Kidney epithelial cell (primary cell): ENCODE measurements at places on chromosomes 7 and 10. TPM values are rescaled to one million over a fixed set of nuclear protein-coding genes. Genes with fewer than 3 reads are reported as not detected.
A peak's percentile ranks its signal among the peaks of the same experiment; 100 is the strongest.

DNA sequence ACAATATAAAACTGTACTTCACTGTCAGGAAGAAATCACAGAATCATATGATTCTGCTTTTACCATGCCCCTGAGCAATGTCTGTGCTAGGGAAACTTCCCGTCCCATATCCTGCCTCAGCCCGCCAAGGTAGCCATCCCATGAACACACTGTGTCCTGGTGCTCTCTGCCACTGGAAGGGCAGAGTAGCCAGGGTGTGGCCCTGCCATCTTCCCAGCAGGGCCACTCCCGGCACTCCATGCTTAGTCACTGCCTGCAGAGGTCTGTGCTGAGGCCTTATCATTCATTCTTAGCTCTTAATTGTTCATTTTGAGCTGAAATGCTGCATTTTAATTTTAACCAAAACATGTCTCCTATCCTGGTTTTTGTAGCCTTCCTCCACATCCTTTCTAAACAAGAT lies 31.8 kb downstream of the AP3M1 start:
- no peak for DNase-seq

- no peak for DNase-seq
These were observed 252.9 kb downstream of the HGF start for GRCh38 chr7:81516898-81517297.

DNA sequence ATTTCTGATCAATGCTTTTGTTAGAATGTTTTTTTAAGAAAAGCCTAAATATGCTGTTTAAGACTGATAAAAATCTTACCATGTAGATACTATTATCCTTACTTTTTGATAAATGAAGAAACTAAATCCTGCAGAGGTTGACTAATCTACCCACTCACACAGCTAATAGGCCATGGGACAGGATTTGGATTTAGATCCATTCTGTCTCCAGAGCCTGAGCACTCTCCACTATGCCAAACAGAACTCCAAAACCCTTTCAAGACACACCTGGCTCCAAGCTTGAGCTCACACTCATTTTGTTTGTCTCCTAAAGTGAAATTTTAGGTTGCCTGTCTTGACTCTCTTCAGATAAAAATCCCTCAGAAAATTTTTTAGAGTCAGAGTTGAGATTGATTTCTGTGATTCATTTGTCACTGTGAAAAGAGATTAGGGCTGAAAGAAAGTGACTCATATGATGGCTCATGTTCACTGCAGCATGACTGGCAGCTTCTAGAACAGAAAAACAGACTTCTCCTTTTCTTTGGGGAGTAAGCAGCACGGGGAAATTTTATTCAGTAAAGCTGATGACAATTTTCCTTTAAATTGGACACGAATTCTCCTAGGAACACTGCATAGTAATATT lies 132.3 kb upstream of the POT1 start:
- peak; percentile 71 for DNase-seq

HOXA4 gene
- total RNA-seq = 4.5 and 7.4 TPM in 2 replicates

MYL10 gene
- not detected in 2 replicates for total RNA-seq

RBM20 gene
- total RNA-seq = 3.3 and 3.8 TPM in 2 replicates

DNAJC12 gene
- 3.0 and 3.1 TPM in 2 replicates for total RNA-seq
